ENCODE measurements at places on chromosomes 6 and 20.

- DNase-seq: no peak
Observed at GRCh38 chr6:33286946-33287914, 1.8 kb downstream of the WDR46 start.

DNA sequence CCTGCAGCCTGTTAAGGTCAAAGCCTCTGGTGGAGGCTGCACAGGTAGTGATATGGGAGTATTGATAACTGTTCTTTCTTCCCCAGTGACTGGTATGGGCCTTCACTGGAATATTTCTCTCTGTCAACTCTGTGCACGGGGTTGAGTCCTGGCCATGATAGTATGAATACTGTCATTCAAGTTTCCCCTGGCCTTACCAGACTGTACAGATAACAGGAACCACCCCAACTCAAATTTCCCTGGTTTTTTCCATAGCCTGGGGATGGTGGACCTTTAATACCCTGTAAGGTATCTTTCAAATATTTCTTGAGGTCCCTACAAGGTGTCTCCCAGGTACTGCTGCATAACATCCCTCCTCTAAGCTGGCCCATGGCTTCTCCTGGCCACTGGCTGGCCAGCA is 51.4 kb upstream of the TNFAIP3 start:
- DNase-seq: no peak

GRCh38 chr6:12011276-12012037 is 655 bp upstream of the HIVEP1 start:
- peak; percentile 98 for DNase-seq

DNA sequence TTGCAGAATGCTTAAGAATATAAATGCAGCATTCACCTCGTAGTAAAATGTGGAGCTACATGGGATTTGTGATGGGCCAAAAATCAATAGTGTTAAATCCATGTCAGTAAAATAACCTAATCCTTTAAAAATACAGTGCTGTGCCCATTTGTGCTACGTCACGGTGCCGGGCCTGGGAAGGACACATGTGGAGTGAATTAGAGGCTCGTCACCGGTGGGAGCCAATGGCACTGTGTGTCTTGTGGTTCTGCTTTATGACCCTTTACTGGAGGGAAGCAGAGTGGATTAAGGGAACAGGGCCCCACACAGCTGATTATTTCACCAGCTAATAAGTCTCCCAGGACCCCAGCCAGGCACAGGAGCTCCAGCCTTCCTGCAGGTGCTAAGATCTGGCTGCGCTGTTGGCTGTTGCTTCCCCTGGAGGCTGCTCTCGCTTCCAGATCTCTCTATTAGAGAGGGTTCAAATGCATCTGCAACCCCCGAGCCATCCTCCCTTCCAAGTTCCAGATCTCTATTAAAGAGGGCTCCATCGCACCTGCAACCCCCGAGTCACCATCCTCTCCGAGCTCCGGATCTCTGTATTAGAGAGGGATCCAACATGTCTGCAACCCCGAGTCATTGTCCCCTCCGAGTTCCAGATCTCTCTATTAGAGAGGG is 405.8 kb downstream of the CDH4 start:
- no peak for DNase-seq

DNA sequence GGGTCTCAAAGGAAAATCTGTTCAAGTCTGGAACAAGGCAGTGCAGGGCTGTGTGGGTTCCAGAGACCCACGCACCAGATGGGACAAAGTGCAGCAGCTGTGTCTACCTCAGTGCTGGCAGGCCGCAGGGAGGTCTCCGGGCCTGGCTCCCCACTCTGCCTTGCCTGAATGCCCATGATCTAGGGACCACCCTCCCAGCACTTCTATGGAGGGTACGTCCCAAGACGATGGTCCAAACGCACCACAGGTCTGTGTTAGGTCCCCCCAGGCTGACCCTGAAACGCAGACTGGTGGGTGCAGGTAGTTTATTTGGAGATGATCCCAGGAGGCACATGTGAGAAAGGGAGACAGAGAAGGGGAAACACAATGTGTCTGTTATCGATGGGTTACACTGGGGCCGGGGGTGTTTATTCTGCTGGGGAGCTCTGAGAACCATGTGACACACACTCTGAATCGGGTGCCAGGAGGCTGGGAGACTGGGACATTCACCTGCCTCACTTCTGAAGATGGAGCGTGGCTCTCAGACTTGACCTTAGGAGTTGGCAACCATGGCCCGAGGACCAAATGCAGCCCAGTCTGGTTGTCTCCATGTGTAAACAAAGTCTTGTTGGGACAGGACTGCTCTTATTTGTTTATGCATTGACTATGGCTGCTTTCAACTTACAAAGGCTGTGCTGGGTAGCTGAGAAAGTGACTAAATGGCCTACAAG is 21.7 kb downstream of the CST9L start:
- DNase-seq: no peak

DNA sequence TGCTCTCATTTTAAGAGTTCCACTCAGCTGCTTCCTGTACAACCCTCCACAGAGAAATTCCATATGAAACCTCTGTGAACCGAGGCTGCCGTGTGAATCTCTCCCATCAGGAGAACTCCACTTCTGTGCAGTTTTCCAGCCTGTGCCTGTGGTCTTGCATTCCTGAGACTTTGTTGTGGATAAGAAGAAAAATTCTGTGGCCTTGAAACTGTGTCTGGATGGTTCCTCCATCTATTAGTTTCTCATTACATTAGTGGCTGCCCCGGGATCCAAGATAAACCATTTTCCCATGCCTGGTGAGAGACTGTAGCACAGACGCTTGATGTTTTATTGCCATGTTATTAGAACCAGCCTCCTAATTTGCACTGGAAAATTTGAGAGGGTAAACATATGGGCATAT is 40.8 kb upstream of the TIAM2 start:
- no peak for DNase-seq

GRCh38 chr6:156976216-156977127 is 199.3 kb downstream of the ARID1B start:
- DNase-seq: no peak

DNA sequence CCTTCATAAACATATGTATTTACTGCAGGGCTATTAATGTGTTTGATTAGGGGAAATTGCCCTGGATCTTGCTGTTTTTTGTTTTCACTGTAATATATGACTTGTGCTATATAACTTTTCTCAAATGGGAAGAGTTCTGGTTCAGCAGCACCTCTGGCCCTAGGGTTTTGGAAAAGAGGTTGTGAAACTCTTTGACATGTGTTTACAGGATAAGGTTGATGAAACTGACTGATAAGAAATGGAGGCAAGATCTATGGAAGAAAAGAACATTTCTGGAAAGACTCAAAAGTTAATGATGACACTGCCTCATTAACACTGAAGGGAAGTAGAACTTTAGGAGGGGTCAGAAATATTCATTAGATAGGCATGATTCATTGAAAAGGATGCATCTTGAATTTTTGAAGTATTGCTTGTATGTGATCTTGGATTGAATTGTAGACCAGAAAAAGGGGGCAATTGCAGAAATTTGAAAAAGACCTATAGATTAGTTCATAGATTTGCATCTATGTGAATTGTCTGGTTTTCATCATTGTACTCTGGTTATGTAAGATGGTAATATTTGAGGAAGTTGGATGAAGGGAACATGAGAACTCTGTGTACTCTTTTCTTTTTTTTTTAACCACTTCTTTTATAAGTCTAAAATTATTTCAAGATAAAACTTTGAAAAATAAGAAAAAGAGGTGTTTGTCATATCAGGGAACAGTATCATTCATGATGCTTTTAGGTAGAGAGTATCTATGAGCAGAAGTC is 54.0 kb downstream of the UTRN start:
- no peak for DNase-seq

DNA sequence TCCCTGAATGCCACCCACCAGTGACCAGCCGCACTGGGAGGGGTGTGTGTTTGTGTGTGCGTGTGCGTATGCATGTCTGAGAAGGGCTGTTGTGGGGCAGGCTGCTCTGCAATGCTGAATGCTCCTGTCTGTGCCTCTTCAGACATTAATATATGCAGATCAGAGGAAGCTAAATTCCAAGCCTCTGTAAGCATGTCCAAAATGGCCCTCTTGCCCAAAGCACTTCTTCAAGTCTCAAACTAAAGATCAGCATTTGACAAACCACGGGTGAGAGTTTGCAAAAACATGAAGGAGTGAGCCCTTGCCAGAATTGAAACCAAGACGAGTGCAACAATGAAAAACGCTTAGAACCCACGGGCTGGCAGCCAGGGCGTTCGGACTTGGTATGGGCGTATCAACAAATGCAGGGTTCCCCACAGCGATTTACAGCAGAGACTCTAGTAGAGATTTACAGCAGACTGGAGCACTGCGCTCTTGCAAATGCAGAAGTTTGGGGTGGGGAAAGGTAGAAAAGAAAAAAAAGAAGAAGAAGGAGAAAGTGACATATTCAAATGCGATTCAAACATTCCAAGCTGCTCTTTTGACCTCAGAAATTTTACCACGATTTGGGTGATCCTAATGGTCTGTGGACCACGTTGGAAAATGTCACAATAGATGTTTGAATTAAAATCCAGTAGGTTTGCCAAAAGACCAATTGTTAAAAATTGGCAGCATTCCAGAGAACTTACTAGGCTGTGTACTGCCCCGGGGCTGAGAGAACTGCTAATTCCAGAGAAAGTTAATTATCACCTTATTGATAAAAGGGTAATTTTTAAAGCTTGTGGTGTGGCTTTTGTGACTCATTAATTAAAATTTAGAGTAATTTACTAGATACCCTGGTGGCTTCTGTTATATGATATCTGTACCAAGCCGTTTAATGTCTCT is 3.5 kb downstream of the SCML4 start:
- no peak for DNase-seq

DNA sequence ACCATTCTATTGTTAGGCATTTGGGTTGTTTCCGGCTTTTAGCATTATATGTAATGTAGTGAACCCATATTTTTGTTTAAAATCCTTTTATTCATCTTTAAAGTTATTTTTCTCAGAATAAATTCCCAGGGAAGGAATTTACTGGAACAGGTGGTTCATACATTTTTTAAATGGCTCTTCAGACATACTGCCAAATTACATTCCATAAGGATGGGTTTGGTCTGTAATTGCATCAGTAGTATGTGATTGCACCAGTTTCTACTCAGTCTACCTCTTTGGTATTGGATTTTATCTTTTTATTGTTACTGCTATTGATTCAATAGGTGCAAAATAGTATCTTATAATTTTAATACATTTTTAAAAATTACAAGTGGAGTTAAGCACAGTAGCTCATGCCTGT is 27.2 kb downstream of the BRPF3 start:
- no peak for DNase-seq

- DNase-seq: no peak
Observed at GRCh38 chr6:149202952-149203351, 114.6 kb upstream of the TAB2 start.

DNA sequence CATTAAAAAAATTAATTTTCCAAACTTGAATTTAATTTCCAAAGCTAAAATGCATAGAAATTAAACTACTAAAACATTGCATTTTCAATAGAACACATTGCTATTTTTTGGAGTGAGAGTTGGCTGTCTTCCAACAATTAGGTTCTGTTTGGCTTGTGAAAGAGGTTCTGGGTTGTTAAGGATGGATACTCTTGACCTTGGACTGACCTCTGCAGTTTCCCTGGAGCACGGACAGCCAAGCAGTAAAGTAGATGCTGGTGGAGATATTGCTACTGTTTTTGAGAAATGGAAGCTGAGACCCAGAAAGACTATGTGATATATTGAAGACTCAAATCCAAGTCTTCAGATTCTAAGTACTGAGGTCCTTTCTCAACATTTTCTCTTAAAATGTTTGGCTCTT is 95.9 kb upstream of the CHD6 start:
- no peak for DNase-seq

DNA sequence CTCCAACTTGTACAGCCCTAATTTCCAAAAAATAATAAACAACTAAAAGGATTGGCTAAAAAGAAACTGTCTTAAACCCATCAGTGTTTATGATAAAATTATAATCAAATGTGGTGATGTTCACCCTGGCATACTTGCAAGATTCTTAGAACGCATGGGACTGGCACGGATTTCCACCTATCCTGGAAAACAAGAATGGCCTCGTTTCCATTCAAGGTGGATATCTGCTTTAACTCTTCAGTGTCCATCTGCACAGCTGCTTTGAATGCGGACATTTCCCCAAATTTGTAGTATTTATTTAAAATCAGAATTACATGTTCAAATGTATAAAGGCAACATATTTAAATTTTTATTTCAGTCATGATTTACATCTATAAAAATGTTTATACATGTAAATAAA is 4.2 kb downstream of the CNR1 start:
- no peak for DNase-seq

DNA sequence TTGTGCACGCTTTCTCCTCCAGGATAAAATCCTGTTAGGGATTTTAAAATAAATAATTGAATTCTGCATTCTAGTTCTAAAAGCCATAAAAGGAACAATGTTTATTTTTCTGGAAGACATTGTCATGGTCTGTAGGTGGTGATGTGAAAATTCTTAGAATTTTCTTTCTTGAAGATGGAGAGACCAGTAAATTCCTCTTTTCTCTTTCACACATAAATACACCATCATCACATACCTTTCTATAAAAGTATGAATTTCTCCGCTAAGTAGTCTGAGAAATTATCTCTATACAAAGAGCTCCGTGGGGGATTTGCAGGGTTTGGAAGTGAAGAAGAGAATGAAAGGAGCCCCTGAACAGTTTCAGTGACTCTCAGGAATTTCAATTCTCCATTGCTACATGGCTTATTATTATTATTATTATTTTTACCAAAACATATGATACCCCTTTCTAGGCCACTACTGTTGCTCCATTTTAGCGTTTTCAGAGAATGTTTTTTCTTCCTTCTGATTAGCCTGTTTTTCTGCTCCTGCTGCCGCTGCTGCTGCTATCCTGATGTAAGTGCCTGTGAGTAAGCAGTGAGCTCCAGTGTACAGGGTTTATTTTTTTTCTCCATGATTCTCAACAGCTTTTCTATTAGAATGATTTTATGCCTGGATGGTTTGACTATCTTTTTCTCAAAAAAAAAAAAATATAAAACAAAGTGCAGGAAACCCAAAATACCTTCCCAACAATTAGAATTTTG is 145.8 kb downstream of the SAMD5 start:
- no peak for DNase-seq

- DNase-seq: peak; percentile 15
Observed at GRCh38 chr20:50874758-50875665, 56.2 kb downstream of the ADNP start.

DNA sequence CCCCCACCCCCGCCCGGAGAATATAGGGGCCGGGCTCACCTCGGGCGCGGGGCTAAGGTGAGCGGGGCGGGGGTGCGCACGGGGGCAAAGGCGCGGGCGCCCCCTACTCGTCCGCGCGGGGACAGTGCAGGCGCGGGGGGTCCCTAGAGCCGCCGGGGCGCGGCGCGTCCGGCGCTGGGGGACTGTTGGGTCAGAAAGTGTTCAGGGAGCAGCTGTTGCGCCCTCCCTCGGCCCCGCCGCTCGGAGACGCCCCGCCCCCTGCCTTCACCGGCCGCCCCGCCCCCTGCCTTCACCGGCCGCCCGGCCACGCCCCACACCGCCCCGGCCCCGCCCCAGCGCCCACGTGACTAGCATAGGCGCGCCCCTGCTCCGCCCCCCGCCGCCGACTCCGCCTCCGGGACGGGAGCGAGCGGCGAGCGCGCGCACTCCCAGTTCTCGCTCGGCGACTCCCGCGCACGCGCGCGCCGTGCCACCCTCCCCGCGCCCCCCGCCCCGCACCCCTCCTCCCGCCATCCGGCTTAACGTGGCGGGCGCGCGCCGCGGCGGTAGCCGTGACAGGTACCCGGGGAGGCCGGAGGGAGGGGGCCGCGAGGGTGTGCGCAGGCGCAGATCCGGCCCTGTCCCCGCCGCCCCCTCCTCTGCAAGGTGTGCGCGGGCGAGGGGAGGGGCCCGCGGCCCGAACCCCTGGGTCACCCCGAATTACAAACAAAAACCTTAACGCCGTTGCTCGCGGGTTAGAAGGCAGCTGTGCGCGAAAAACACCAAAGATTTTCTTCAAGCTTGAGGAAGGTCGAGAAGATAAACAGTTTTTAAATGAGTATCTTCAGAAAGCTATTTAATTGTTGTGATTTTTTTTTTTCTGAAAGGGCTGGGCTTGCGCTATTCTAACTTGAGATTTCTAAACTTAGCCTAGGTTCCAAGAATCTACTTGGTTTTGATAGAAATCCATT is 704 bp upstream of the ZNF217 start:
- peak; percentile 99 for DNase-seq
